Neuronal stem cell (in vitro differentiated cells): ENCODE measurements at places on chromosomes 12 and 14.

DNA sequence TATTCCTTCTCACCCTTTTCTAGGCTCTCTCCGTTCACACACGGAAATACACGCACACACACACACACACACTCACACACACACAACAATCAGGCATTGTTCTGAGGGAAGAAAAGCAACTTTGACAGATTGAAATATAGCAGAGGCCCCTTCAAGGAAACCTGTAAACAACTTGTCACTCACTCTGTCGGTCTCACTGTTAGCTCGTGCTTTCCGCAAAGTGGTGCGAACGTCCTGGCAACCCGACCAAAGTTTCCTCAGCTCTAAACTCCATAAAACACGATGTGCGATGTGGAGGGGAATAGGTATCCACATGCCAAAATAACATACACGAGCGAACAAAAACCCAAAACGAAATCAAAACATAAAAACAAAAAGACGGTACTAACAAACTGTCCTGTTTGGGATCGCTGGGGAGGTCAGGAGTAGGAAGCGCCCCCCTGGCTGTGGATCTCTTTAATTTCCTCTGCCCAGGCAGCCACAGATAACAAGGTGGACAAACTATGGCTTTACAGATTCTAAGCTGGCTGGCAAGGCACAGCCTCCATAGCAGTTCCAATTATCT, 822 bp upstream of the SOX5 start:
- DNase-seq, result peak; percentile 58

- DNase-seq, result no peak
Measured at GRCh38 chr12:92036771-92037453, 108.7 kb downstream of the BTG1 start.

GRCh38 chr12:93336291-93336741, 41.4 kb upstream of the NUDT4 start:
- DNase-seq, result peak; percentile 18

- DNase-seq, result no peak
Measured at GRCh38 chr14:63301891-63302534, 16.7 kb downstream of the GPHB5 start.

DNA sequence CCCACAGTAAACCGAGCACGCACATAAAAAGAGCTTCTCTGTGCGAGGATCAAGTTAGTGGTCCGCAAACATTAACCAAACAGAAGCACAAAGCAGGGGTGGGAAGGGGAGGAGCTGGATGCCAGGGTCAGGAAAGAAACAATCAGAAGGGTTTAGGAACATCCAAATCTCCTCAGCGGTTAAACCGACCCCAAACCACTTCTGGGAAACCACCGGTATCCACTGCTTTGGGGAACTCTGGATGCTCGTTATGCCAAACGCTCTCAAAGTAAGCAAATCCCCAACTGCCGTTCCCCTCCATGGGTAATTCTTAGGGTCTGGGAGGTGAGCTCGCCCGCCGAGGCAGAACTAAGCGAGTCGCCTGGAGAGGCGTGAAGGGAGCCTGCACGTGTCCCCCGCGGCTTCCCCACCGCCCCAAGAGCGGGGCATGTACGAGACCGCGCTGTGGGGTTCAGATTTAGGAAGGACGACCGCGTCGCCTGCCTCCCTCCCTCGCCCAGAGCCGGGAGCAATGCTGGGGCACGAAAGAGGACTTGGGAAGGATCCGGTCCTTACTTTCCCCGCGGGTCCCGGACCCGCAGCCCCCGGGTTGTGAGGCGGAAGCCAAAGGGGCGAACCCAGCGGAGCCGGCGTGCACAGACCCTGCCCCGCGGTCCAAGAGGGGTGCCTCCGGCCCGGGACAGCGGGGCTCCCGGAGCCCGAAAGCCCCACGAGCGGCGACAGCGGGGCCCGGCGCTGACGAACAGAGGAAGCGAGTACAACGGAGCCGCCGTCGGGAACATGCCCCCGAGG, 711 bp downstream of the SBNO1 start:
- DNase-seq, result peak; percentile 63

- no peak for DNase-seq
Measured at GRCh38 chr14:49908433-49908782, 15.5 kb downstream of the ARF6 start.

DNA sequence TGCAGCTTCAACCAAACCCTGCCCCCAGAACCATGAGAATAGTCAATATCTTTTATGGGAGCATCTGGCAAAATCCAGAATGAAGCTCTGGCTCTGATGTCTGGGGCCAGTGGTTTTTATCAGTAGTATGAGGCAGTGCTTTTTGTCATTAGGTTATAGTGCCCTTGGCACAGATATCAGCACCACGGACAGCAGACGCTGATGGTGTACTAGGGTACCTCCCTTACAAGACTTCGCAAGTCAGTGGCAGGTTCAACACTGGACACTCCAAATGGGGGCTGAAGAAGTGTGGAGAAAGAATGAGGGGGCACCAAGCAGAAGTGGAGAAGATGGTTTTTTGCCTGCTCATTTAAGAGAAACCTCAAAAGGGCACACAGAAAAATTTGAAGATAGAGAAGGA, 68.2 kb upstream of the E2F7 start:
- DNase-seq, result peak; percentile 59

- no peak for DNase-seq
Measured at GRCh38 chr12:93348575-93349435, 28.9 kb upstream of the NUDT4 start.

DNA sequence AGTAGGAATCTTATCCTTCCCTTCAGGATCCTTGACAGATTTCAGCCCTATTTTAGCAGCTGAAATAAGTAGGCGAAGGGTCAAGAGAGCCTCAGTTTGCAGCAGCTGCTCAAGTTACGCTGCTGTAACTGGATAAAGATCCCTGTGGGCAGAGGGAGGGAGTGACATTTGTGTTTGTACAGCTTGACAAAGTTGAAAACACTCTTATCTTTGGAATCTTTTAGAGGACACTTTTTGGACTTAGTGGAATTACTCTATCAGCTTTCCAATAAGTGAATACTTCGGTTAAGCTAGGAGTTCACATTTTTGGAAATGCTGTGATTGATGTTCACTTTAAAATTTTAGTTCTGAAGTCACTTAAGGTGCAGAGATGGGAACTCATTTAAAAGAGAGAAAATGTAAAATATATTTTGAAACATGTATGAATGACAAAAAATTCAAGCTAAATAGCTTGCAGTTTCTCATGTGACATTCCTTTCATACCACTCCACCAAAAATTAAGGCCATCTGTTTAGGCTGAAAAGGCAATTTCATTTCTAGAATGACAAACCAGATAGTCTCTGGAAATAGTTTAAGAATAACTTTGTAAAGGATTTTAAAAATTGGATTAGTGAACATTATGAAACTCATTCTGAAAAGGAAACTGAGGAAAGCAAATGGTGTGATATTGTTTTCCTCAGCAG, 55.2 kb downstream of the SLC38A4 start:
- DNase-seq, result peak; percentile 20

DNA sequence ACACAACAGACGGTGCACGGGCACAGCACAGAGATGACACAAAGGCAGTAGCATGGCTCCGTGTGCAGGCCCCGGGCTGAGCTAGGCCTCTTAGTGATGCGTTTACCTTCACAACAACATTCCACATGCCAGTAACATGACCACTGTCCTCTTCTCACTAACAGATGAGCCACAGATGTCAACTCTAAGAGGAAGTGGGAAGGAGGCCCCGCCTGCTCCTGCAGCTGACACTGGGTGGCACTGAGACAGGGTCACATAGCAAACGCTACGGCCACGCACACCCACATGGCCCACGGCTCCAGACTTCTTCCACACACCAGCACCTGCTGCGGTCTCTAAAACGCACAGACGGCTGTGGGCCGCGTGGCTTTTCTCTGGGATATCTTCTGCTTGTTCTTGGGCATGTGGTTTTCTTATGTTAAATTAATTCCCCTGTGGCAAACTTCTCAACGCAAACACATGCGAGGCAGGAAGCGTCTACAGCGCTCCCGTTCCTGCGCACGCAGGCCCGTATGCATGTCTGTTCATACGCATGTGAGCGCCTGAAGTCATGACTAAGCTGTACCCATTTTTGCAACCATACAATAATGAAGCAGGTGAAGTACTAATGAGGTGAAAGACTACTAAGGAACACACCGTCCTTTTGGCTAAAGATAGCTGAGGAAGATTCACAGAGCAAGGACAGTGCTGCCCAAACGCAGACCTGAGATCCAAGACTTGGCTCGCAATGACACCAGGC, 26.8 kb downstream of the AMN start:
- DNase-seq, result no peak

- no peak for DNase-seq
Measured at GRCh38 chr12:130826151-130826801, 12.8 kb downstream of the STX2 start.

GRCh38 chr12:4918950-4919660, 9.4 kb downstream of the KCNA1 start:
- DNase-seq, result no peak

GRCh38 chr14:64760916-64761315, 56.7 kb downstream of the PLEKHG3 start:
- DNase-seq, result no peak

DNA sequence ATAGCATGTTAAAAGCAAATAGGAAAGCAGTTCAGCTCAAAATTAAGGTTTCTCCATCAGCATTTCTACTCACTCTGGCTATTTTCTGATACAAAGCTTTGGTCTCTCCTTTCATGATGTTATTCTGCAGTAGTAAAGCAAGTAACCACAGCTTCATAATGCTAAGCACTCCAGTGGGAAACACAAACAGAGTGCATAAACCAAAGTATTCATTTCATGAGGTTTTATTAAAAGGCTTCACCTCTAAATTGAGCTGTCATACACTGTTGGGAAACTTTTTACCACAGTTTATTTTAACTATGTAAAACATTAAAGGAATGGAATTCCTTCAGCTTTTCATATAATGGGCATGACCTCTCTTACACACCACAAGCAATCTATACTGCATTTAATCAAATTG, 157.9 kb upstream of the LMO3 start:
- no peak for DNase-seq

GRCh38 chr14:33833706-33834465, 117.0 kb downstream of the EGLN3 start:
- DNase-seq, result no peak

- DNase-seq, result no peak
Measured at GRCh38 chr12:53102883-53103807, at the start of gene SOAT2. SOAT2 (plus strand) TSS chr12:53103486; CDS start chr12:53103578, 92 bp downstream.

DNA sequence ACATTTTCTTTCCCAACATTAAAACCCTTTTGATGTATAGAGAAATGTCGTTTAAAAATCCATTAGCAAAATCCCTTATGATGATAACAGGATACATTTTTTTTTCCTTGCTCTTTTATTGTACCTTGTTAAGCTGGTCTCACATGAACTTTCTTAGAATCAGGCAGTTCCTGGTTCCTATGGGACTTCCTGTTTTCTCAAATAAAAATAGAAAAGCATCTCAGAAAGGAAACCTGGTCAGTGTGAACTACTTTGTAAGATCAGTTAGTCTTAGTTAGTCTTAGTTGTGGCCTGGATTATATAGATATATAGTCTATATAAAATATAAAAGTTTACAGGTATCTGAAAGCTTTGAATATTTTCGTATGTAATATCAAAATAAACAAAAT, 40.3 kb downstream of the LEMD3 start:
- DNase-seq, result no peak

DNA sequence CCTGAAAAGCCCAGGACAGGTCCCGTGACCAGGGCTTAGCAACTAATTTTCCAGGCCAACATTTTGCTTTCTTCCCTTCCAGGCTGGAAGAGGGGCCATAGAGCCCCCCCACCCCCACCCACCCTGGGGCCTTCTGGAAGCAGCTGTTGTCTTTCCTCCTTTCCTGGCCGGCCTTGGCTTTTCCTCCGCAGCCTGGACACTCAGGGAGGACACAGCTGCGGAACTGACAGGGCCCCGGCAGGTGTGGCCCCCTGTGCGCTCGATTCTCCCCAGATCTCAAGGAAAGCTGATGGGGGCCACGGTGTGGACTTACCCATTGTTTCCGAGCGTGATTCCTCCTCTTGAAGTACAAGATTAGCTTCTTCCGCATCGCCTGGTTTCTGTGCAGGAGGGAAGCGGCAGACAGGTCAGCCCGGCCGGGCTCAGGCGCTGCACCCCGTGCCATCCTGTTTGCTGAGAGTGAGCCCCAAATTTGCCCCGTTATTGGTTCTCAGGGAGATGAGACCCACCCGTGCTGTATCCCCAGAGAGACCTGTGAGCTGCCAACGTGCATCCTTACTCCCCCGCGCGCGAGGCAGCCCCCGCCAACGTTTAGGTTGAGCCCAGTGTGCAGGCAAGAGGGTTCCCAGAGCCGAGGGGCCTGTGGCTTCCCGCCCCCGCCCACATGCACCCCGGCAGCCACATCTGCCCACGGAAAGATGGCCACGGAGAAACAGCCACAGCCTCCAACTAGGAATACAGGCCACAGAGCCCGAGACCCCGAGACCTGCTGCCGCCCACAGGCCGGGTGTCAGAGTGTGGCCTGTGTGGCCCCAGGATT, 129.6 kb downstream of the NCOR2 start:
- DNase-seq, result no peak

GRCh38 chr14:93939304-93940229, 12.4 kb downstream of the FAM181A start:
- peak; percentile 74 for DNase-seq

GRCh38 chr12:61161961-61162360, 1098.2 kb upstream of the USP15 start:
- no peak for DNase-seq

- no peak for DNase-seq
Measured at GRCh38 chr12:59595565-59595882, 305 bp upstream of the SLC16A7 start.

DNA sequence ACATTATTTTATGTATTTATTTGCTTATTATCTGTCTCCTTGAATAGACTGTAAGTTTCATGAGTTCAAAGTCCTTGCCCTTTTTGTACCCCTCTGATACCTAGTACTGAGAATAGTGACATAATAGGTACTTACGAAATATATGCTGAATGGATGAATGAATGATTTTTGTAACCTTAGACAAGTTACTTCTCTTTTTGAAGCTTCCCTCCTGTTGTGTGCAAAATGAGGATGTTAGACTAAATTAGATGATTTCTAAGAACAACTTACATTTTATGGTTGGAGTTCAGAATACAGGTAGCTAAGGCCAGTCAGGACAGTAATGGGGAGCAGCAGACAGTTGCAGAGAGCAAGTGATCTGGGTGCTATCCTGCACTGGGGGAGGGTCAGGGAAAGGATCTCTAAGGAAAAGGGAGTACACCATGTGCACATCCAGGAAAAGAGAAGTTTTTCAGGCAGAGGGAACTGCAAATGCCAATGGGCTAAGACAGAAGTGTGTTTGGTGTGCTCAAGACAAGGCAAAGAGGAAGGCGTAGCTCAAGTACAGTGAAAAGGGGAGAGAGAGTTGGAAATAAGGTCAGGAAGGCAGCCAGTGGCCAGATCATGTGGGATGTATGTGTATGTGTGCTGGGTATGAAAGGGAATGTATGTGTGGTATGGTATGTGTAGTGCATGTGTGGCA, 59.4 kb upstream of the AMIGO2 start:
- DNase-seq, result no peak

DNA sequence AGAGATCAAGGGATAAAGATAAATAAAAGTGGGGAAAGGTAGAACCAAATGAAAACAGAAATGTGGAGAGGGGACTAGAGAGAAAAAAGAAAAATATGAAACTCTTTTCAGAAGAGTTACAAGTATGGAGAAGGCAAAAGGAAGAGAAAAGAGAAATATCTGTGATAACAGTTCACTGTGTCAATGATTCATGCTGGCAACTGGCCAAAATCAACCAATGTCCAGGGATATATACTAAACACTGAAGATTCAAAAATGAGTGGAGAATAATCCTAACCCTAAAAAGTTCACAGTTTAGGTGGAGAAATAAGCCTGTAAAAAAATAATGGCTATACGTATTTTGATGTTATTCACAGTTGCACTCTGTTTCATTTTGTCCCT, 372.3 kb upstream of the KITLG start:
- DNase-seq, result no peak

- no peak for DNase-seq
Measured at GRCh38 chr14:70832561-70833305, 23.4 kb upstream of the MAP3K9 start.

- no peak for DNase-seq
Measured at GRCh38 chr12:42213954-42214426, 24.1 kb downstream of the YAF2 start.
